Caudate nucleus (tissue), 63 donors: ENCODE measurements at places on chromosomes 7 and 10.

DNA sequence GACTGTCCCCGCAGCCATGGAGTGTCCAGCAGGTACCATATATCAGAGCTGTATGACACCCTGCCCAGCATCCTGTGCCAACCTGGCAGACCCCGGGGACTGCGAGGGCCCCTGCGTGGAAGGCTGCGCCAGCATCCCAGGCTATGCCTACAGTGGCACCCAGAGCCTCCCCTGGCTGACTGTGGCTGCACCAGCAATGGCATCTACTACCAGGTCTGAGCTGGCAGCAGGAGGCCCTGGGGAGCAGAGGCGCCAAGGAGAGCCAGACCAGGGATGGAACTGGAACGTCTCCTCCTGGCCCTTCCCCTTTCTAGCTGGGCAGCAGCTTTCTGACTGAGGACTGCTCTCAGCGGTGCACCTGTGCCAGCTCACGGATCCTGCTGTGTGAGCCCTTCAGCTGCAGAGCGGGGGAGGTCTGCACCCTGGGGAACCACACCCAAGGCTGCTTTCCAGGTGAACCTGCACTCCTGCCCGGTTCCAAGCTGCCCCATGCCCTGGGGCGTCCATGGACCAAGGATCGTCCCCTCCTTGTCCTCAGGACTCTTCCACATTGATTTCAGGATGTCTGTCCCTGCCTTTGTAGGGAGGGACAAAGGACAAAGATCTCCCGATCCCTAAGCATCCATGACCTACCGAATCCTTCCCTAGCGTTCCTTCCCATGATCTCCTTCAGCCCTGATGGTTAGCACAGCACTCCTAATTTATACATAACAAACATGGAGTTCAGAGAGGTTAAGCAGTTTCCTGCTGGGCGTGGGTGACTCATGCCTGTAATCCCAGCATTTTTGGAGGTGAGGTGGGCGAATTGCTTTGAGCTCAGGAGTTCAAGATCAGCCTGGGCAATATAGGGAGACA, 33.3 kb downstream of the EPHB4 start:
- DNase-seq: no peak

GRCh38 chr7:94466516-94466915, 43.1 kb upstream of the CASD1 start:
- no peak for DNase-seq

DNA sequence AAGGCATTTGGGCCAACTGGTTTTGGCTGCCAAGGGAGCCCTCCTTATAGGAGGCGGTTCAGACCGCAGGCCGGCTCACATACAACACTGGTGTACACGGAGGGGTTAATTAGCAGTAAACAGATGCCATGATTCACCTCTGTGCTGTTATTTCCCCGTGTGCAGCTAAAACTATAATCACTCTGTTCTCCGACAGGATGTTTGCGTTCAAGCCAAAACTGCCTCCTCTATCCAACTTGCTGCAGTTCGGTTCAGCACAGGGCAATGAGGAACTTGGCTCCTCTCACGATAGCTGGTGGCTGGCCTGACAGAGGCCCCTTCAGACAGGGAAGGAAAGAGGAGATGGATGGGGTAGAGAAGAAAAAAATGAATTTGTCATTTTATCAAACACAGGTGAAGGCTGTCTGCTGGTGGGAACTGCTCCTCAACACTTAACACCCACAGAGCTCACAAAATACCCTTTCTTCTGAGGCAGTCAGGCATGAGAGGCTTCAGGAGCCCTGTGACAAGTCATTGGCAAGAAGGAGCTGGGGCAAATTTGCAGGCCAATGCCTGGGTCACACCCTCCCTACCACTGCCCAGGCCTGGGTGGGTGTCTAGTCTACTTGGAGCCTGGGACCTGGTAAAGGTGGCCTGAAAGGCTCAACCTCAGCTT, 24.0 kb downstream of the KCNMA1 start:
- no peak for DNase-seq

- no peak for DNase-seq
Measured at GRCh38 chr10:12193193-12193592, 2.5 kb downstream of the NUDT5 start.

DNA sequence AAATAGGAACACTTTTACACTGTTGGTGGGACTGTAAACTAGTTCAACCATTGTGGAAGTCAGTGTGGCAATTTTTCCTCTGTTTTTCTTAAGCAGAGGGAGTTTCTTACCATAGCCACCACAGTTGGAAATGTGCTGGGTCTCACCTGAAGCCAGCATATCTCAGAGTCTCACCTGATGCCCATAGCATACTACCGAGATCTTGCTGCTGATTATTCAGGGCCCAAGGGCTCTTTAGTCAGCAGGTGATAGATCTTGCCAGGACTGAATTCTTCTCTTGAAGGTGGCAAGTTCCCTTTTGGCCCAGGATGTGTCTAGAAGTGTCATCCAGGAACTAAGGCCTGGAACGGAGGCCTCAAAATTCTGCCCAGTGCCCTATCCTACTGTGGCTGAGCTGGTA, 215.4 kb downstream of the CCDC7 start:
- DNase-seq: no peak

GRCh38 chr7:149885191-149886017, 11.6 kb downstream of the ATP6V0E2 start:
- DNase-seq: no peak

DNA sequence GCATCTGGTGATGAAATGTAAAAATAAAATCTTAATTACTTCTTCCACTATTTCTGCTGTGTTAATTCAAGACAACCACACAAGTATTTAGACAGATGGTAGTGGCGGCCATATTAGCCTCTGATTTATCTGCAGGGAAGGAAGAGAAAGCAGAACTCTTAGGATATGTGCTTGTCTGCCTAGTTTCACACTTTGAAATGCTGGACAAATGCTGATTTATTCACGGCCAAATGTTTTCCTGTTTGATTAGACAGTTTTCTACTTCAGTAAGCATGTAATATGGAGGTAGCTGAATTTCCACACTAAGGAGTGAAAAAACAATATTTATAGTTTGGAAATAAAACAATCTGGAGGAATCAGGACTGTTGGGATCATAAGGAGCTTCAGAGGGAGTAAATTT, 158.1 kb downstream of the AGMO start:
- no peak for DNase-seq

DNA sequence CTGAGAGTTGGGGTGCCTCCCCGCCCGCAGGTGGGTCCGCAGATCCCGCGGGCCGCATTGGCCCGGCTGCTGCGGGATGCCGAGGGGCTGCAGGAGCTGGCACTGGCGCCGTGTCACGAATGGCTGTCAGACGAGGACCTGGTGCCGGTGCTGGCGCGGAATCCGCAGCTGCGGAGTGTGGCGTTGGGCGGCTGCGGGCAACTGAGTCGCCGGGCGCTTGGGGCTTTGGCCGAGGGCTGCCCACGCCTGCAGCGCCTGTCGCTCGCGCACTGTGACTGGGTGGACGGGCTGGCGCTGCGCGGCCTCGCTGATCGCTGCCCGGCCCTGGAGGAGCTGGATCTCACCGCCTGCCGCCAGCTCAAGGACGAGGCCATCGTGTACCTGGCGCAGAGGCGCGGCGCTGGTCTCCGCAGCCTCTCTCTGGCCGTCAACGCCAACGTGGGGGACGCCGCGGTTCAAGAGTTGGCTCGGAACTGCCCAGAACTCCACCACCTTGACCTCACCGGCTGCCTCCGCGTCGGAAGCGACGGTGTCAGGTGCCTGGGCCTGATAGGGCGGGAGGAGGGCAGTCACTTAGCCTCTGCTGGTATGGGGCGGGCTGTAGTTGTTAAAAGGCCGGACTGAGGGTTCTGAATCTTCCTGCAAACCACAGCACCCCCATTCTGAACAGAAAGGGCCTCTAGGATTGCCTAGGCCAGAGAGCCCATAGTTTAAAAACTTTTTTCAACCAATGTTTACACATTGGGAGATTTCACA, 1.3 kb downstream of the FBXL15 start:
- no peak for DNase-seq

- no peak for DNase-seq
Measured at GRCh38 chr10:8034466-8035005, 20.0 kb upstream of the GATA3 start.

- DNase-seq: no peak
Measured at GRCh38 chr10:100020142-100020885, 10.6 kb upstream of the DNMBP start.
